ENCODE measurements at places on chromosomes 3 and 15.
A peak's percentile ranks its signal among the peaks of the same experiment; 100 is the strongest.

GRCh38 chr3:57530071-57530608 lies 14.0 kb downstream of the DNAH12 start:
- no peak for DNase-seq

GRCh38 chr15:66108483-66109265 lies 144.9 kb downstream of the MEGF11 start:
- DNase-seq = no peak

DNA sequence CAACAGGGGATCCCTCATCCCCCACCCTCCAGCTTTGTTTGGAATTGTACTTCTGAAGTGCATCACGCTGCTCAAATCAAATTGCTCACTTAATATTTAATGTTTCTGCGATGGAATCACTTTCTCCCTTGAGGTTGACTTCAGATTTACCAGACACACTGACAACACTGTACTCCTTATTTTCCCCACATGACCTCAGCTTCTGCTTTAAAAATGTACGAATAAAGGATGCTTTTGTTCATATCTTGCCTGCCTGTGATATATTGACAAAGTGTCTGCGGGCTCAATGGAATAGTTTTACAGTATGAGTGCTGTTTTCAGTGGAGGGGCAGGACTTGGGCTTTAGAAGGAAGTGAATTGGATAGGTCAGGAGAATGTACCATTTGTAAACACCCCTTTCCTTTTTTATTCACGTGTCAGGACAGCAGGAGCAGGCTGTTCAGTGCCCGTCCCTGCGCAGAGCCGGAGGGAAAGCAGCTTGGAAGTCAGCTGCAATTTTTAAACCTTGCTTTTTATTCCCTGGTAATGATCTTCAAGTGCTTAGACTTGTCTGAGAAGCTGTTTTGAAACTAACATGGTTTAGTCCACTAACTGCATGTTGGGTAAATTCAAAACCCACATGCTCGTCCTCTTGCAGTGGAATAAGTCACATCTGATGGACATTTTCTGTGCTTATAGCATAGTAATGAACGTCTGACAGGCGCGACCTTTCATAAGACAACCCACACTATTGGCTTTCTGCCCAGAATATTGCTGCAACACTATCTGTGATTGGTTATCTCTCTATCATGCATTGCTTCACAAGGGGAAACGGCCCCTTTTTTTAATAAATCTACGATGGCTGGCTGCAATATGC lies 29.9 kb downstream of the MBNL1 start:
- peak; percentile 30 for DNase-seq

DNA sequence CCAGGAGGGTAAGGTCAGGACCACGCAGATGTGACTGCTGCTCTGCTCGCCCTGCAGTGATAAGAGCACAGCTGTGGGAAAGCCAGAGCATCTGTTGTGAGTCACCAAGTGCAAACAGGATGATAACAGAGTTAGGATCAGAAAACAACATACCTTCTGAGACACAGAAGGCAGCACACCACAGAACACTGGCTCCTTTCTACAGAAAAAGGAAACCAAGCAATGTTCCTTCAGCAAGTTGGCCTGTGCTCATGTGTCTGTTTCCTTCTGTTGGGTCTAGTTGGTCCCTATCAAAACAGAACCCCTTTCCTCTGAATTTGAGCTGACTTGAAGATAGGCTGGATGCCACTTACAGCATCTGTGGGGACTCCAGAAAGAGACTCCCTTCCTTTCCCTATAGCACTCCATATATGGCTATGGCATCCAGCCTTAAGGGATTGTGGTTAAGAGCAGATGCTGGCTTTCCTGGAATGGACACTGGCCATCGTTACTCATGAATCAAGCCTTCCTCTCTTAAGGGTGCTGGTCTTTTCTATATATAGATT lies 440.7 kb upstream of the THBS1 start:
- no peak for DNase-seq

- no peak for DNase-seq
Measured at GRCh38 chr3:27025718-27026117, 343.5 kb downstream of the NEK10 start.

- DNase-seq = no peak
Measured at GRCh38 chr3:119173325-119173724, at the start of gene UPK1B. Gene UPK1B (plus strand): TSS chr3:119173598. CDS start chr3:119186742, 13,144 bp downstream.

GRCh38 chr3:18778094-18778493 lies 353.0 kb upstream of the SATB1 start:
- DNase-seq = no peak

DNA sequence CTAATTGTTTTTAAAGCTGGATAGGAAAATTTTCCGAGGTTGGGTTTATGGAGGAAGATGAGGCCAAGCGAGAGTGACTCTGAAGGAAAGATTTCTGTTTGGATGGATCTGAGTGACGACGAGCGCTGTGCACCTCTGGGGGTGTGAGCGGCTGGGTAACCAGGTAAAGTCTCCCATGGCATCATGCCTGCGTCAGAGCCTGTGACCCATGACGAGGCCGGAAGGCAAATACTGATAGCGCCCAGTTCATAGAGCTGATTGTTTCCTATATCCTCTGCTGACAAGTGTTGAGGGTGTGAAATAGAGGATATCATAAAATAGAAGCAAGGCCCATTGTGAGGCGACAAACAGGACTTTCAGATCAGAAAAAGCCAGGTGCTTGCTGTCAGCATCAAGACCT lies 33.7 kb upstream of the MAGEF1 start:
- DNase-seq = no peak

GRCh38 chr15:70154718-70155347 lies 57.1 kb upstream of the TLE3 start:
- DNase-seq = no peak
